ENCODE measurements at places on chromosomes 2 and 18.
A peak's percentile ranks its signal among the peaks of the same experiment; 100 is the strongest.

- DNase-seq, result no peak
Observed at GRCh38 chr2:109519513-109519912, 94.3 kb downstream of the SEPTIN10 start.

DNA sequence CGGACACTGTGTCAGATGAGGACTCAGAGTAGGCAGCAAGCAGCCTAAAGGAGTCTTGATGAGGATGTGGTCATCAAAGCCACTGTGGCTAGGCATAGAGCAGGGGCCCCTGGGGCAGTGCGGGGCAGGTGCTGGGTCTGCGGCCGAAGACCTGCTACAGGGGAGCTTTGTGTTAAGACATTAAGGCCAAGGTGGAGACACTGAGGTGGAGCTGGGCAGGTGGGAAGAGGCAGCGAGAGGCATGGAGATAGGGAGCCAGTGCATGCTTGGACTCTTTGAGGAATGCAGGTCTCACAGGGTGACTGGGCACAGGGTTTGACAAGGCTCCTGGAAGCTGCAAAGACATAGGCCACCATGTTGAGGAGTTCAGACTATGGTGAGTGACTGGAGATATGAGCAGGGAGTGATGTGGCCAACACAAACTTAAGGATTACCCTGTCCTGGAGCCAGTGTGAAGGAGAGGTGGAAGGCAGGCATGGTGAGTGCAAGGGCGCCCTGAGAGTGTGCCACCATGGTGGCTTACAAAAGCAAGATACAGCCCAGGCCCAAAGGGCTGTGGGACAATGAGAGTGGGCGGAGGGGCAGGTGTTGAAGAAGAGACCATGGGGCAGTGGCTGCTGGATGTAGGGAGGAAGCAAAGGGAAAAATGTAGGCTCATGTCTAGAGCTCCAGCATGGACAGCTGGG, 450.9 kb upstream of the HS6ST1 start:
- DNase-seq, result no peak

DNA sequence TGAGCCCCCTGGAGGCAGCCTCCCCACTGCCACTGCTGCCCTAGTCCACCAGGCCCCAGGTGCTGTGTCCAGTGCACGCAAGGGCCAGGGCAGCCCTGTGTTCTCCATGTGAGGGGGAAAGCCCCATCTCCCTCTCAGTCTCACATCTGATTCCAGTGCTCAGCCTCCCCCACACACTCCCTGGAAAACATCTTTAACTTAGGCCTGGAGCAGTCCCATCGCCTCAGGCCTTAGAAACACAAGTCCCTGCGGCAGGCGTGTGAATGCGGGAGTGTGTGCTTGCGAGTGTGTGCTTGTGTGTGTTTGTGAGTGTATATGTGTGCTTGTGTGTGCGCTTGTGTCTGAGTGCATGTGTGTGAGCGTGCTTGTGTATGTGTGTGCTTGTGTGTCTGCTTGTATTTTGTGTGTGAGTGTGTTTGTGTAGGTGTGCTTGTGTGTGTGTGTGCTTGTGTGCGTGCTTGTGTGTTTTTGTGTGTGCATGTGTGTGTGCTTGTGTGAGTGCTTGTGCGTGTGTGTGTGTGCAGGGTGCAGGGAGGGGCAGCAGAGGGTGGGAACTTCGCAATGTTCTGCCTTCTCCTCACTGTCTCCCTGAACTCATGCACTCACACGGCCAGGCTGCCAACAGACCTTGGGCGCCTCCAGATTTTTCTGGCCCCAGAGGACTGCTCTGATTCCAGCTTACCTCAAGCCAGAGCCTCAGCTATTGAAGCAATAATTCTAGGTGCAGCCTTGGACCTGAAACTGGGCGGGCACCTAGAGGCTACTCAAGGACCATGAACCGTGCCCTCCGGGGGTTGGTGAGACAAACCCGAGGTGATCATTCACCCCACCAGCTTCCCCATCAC, 139.6 kb downstream of the CABLES1 start:
- no peak for DNase-seq

DNA sequence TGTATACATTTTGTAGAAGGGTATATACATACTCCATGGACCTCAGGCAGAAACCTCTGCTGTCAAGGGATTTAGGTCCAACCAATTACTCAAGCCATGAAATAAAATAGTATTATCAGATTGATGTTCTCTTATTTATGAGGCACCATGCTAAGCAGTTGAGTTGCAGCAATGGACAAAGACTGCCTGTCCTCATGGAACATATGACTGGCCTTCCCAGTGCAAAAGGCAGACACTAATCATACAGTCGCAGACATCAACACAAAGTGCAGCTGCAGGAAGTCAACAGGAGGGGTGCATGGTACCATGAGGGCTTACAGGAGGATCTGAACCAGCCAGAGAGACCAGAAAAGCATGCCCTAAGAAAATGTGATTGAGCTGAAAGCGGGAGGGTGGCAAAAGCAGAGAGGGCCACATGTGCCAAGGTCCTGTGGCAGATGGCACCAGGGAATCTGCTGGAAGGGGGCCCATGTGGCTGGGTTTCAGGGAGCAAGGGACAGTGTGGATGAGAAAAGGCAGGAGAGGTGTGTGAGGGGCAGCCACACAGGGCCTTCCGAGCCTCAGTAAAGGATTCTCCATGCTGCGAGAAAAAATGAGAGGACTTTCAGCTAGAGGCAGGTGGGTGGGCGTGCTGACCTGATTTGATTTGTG, 61.4 kb upstream of the RNF152 start:
- no peak for DNase-seq

- DNase-seq, result peak; percentile 91
Observed at GRCh38 chr2:157692768-157693167, 64.1 kb upstream of the ACVR1C start.

DNA sequence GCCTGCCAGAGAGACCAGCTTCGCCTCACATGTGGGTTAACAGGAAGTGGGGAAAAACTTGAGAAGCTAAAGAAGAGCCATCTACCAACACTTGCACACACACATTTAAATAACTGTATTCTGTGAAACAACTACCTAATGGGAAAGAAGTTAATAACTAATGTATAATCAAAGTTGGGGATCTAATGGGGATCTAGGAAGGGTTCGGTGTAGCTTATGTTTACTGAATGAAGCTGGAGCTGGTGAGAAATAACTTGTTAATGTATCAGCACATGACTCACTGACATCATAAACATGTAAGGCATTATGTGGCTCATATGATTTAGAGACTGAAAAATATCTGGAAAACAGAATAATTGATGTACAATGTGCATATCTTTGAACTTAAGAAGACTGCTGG, 421.3 kb upstream of the NXPH2 start:
- DNase-seq, result no peak

GRCh38 chr18:13530033-13530878, 196.1 kb downstream of the FAM210A start:
- DNase-seq, result no peak

DNA sequence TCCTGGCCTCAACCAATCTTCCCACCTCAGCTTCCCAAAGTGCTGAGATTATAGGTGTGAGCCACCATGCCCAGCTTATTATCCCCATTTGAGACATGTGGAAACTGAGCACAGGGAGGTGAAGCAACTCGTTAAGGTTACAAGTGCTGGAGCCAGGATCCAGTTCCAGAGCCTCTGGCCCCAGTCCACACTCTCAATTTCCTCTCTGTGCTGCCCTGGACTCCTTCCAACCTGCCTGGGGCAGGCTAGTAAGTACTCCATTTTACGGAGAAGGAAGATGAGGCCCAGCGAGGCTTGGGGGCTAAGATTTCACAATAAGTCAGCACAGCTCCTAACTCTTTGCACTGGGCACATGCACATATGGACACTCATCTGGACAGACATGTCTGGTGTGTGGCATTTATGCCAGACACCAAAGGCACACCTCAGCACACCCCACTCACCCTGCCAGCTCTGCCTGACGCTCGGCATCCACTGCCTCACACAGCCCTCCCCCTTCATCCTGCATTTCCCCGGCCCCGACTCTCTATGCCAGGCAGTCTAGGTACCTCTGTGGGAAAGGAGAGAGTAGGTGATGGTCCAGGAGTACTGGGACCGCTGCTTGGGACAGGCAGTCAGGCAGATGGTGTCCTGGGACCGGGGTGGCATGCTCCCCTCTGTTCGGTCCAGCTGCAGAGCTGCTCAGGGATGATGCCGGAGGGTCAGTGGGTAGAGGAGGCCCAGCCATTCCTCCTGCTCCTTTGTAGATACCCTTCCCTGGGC, 20.5 kb downstream of the CFAP65 start:
- no peak for DNase-seq

- DNase-seq, result no peak
Observed at GRCh38 chr2:31282634-31283033, 48.7 kb downstream of the EHD3 start.

DNA sequence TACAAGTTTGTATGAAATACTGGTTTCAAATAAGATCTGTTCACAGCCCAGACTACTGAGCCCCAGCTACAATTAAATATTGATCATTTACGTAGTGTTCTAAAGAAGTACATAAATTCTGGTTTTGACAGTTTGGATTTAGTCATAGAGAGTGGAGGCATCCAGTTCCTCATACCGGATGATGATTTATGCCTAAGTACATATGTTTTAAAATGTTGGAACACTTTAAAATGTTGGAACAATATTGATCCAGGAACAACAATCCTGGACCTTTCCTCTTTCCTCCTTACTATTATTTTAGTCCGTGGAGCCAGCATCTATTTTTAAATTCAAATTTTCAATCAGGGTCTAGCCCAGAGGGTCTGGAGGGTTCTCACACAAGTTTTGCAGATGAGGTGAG, 22.8 kb upstream of the TTN start:
- no peak for DNase-seq

GRCh38 chr18:23784832-23785245, 95.6 kb downstream of the LAMA3 start:
- DNase-seq, result peak; percentile 60

DNA sequence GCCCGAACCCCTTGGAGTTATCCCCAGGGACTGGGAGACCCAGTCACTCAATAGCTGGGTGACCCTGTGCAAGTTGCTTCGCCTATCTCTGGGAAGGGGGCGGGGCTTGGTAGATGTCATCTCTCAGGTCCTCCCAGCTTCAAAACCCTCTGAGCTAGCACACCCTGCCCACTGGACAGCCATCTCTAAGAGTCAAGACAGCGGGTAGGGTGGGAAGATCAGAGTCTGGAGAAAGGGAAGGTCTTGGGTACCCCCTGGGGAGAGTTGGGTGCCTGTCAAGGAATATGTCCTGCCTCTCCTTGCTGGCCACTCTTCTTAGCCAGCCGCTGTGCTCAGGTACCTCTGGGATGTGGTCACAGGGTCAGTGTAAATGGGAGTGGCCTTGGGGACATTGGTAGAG, 8.0 kb downstream of the GLI2 start:
- DNase-seq, result no peak

DNA sequence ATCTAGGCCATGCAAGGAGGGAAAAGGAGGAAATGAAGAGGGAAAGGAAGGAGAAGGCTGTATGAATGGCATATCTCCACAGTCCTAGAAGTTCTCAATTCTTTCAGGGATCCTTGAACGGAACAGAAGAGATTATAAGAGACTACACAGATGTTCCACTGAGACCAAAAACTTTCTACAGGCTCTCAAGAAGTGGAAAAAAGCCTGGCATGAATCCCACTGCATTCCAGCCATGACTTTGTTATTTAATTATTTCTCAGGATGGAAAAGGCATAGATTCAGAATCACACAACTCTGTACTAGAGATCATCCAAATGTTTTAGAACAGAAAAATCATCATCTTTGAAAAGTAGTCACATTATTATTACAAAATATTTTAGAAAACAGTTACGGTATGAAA, 131.7 kb upstream of the CDH20 start:
- DNase-seq, result no peak

GRCh38 chr2:189412330-189412953, 28.8 kb upstream of the WDR75 start:
- peak; percentile 11 for DNase-seq

DNA sequence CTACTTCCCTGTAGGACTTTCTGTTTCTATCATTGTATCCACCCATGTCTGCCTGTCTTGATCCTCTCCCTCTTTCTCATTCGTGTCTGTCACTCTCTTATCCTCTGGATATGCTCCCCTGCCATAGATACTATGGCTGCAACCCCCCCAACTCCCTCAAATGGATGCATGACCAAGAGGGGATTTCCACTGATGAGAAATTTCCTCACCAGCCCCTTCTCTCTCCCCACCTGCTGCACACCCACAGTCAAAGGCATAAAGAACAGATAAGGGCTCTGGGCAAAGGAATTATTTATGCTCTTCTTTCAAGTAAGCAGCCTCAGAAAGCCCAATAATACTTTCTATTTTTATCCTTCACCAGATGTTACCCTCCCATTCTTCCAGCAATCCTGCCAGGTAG, 121.3 kb downstream of the FOXI3 start:
- DNase-seq, result no peak

DNA sequence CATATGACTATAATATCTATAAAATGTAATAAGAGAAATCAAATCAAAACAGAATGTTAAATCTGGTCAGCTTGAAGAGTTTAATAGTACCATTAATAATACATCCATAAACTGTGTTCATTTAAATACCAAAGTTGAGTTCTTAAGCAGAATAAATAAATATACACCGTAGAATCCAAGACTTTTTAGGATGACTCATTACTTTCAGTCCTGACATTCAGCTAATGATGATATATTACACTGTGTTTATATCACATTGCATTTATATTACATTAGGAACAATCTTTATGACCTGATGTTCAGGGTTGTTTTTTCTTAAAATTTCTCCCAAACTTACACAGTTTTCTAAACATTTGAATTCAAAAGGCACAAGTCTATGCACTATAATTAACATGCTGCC, 331.3 kb downstream of the SS18 start:
- DNase-seq, result no peak

Measured in MG63 (cell line).